ENCODE measurements at places on chromosomes 6 and 20. TPM values are rescaled to one million over a fixed set of nuclear protein-coding genes. Genes with fewer than 3 reads are reported as not detected.

Gene FAM217A
- total RNA-seq: not detected

Gene COL9A3
- 0.35 TPM for total RNA-seq

Gene RALGAPB
- 23.3 TPM for total RNA-seq

Gene RAET1E
- not detected for total RNA-seq

Gene ADAM33
- total RNA-seq: 0.10 TPM

Gene MROH8
- total RNA-seq: 1.2 TPM

Gene GMNN
- total RNA-seq: 12.1 TPM

Gene GPSM3
- 0.40 TPM for total RNA-seq

Gene BHLHE23
- total RNA-seq: not detected

Gene CLDN20
- total RNA-seq: not detected

Gene FRK
- 44.4 TPM for total RNA-seq

Gene MMP24
- 46.4 TPM for total RNA-seq

Gene SYCP2
- total RNA-seq: 6.1 TPM

Gene STAU1
- total RNA-seq: 47.2 TPM

Gene LPA
- total RNA-seq: not detected

Gene OR12D3
- not detected for total RNA-seq

Gene SGK2
- total RNA-seq: 39.4 TPM

Gene CST1
- not detected for total RNA-seq

Gene ADGRF5
- total RNA-seq: 0.70 TPM

Gene RSPO3
- 0.17 TPM for total RNA-seq

Gene ELOVL2
- total RNA-seq: 0.05 TPM

Gene GTSF1L
- total RNA-seq: not detected

Gene RUNX2
- 34.1 TPM for total RNA-seq

Gene SLC2A10
- 8.0 TPM for total RNA-seq

Gene SOD2
- 3,674 TPM for total RNA-seq

All from renal cortical epithelial cell (primary cell).